Activated naive CD4-positive, alpha-beta T cell treated with Interleukin-2 at 50 U/mL for 16 hours (primary cell): ENCODE measurements at places on chromosomes 13 and 19.

DNA sequence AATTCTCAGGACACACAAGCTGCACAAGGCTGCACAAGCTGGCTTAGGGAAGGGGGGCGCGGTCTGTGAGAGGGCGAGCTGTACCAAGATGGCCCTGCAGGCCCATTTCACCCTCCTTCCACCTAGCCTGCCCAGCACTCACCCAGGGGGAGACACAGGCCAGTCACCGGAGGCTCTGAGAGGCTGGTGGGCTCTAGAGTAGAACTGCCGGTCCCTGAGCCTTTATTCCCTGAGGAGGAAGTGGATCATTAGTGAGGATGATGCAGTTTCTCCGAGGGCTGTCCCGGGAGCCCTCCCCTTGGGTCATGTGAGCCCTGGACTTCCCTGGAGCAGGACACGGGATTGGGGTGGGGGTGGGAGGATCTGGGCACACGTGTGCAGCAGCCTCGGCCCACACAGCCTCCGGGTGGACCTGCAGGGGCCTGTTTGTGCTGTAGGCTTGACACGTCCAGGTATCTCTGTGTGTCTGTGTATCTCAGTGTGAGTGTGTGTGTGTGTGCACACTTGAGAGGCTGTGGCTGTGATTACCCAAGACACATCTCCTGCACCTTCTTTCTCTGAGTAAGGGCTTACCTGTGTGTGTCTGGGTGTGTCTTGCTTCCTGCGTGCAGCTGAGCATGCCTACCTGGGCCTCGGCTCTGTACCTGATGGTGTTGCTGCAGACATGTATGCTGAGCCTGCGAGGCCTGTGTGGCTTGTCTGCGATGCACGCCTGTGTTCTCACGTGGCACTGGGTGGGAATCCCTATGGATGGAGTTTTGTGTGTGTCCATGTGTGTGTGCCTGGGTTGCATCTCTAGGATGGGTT lies at the start of gene ACP5:
ACP5 (minus strand) TSS at position 195 of the 807 bp plus-strand sequence. CDS start 328 bp downstream, outside the sequence.
- DNase-seq, result no peak

DNA sequence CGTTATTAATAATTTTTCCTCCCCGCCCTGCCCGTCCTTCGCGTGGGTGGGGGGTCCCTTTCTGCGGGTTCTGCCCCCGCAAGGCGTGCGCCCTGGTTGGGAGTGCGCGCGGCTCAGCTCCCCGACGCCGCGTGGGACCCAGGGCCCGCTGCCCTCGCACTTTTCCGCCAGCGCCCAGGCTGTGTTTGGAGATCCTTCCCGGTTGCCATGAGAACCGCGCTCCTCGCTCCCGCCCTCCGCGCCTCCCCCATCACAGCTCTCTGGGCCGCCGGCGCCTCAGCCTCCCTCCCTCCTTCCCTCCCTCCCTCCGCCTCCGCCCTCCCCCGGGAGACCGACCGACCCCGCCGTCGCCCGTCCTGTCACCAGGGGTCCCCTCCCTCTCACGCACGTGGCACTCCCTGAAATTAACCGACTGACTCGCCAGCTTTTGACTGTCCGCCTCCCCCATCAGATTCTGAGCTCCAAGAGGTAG lies 2.4 kb upstream of the SSBP4 start:
- peak; percentile 72 for DNase-seq

DNA sequence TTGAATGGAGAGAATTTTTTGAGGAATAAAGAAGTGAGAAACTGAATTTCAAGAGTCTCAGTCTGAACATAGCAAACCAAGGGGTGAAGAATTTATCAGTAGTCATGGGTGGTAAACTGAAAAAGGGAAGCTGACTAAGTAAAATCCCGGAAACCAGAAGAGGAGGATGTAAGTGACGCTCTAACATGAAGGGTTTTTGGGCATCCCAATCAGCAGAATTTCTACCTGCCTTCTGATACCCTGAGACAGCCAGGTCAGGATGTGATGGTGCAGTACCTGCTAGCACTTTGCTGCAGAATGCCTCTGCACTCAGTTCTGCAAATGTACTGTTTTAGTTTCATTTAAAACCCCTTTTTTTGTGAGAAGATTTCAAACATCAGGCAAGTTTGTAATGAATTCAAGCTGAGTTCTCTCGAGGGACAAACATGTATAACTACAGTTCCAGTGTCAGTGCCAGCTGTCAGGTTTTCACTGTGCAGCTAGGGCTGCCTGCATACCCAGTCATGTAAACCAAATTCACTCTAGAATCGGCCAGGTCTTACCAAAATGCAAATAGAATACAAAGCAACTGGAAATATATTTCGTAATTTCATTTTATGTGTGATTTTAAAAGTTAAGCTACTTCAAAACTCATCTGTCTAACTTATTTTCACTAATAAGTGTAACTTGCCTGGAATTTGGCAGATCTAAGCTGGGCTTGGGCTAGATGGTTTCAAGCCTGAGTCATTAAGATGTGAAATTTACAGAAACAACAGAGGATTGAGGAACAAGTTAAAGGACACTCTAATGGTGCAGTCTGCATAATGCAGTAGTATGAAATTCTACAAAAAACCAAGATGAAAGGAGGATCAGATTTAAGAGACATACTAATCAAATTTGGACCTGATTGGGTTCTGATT lies 13.8 kb downstream of the METTL21C start:
- no peak for DNase-seq

GRCh38 chr13:109790086-109790485 lies 3.7 kb upstream of the IRS2 start:
- no peak for DNase-seq

DNA sequence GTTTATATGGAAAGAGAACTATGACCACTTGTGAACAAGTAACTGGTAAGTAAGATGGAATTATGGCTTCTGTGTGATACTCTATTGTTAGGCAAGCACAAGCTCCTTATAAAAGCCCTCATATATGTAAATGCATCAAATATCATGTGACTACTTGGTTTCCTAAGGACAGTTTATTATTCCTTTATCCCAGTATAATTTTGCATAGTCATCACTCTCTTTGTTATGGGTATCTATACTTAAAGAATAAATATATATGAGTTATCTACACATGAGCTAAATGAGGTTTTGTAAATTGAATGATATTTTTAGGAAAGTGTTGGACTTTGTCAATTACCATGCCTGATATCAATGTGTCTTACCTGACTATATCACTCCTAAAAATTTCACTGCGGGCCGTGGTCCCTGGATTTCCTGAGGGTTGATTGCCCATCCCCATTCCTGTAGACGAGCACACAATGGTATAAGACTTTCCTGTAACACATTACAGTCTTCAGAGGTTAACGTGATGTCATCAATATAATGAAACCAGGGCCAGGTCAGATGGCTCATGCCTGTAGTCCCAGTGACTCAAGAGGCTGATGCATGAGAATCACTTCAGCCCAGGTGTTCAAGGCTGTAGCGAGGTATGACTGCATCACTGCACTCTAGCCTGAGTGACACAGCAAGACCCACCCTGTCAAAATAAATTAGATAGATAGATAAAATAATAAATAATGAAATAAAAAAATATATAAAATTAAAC lies 20.7 kb downstream of the ZNF844 start:
- DNase-seq, result no peak

DNA sequence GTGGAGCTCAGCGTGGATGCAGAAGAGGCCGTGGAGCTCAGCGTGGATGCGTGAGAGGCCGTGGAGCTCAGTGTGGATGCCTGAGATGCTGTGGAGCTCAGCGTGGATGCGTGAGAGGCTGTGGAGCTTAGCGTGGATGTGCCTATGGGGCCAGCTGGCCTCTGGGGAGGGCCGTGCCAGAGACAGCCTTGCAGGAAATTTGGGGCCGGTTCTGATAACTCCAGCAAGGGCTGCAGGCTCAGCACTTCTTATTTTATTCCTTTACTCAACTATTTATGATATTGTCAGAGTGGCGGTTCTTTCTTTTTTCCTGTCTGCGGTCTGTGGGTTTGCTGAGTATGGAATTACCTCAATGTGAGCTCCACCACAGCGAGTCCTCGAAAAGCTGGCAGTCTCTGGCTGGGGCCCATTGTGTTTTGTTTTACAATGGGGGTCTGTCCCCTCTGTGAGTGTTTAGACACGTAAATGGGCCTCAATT lies 17.8 kb upstream of the TMEM255B start:
- DNase-seq, result no peak

DNA sequence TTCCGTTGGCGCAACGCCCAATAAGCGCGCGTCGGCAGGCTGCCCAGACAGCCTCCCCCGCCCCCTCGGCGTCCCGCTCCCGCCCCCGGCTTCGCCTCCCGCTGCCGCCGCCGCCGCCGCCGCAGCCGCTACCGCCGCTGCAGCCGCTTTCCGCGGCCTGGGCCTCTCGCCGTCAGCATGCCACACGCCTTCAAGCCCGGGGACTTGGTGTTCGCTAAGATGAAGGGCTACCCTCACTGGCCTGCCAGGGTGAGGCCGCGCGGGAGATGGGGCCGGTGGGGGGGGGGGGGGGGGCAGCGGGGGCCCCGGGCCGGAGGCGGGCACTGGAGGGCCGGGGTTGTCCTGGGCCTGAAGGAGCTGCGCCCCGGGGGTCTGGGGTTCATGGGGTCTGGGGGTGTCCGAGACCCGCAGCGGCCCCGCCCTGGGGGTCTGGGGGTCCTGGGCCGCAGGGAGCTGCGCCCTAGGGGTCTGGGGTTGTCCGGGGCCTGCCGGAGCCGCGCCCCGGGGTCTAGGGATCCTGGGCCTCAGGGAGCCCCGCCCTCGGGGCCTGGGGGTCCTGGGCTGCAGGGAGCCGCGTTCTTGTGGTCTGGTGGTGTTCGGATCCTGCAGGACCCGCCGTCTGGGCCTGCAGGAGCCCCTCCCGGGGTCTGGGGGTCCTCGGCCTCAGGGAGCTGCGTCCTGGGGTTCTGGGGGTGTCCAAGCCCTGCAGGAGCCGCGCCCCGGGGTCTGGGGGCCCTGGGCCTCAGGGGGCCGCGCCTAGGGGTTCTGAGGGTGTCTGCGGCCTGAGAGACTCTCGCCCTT lies at the start of gene HDGFL2:
HDGFL2 (plus strand) TSS at position 124 of the 801 bp plus-strand sequence; CDS start at position 178, 54 bp downstream.
- no peak for DNase-seq

GRCh38 chr13:110137680-110138009 lies 169.3 kb downstream of the COL4A1 start:
- peak; percentile 9 for DNase-seq

- no peak for DNase-seq
These were observed 34.4 kb downstream of the MZT1 start for GRCh38 chr13:72692884-72693514.

DNA sequence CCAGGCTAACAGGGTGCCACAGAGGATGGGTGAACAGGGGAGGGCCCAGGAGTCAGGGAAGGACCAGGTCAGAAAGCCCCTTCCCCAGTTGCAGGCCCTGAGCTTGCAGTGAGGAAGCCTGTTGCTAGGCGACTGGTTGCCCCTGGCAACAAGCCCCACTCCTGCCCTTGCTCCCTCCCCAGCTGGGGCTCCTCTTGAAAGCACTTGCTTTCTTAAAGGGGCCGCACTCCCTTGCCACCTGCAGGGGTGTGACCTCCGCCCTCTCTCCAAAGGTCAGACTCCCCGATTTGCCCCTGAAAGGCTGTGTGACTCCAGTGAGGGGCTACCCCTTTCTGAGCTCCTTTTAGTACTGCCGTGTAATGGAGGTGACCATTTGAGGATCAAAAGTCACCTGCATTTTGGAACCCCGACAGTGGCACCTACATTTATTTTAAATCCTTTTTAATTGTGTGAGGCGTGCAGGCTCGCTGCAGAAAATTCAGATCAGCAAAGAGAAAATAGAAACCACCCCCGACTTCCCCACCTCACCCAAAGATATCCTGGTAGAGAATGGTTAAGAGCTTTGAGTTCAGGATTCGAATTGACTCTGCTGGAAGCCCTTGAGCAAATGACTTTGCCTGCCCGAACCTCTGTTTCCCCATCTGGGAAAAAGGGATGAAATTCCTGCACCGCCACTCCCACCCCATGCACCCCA lies 4.8 kb downstream of the FCHO1 start:
- DNase-seq, result peak; percentile 26

GRCh38 chr13:113305208-113305607 lies 8.2 kb downstream of the LAMP1 start:
- no peak for DNase-seq

DNA sequence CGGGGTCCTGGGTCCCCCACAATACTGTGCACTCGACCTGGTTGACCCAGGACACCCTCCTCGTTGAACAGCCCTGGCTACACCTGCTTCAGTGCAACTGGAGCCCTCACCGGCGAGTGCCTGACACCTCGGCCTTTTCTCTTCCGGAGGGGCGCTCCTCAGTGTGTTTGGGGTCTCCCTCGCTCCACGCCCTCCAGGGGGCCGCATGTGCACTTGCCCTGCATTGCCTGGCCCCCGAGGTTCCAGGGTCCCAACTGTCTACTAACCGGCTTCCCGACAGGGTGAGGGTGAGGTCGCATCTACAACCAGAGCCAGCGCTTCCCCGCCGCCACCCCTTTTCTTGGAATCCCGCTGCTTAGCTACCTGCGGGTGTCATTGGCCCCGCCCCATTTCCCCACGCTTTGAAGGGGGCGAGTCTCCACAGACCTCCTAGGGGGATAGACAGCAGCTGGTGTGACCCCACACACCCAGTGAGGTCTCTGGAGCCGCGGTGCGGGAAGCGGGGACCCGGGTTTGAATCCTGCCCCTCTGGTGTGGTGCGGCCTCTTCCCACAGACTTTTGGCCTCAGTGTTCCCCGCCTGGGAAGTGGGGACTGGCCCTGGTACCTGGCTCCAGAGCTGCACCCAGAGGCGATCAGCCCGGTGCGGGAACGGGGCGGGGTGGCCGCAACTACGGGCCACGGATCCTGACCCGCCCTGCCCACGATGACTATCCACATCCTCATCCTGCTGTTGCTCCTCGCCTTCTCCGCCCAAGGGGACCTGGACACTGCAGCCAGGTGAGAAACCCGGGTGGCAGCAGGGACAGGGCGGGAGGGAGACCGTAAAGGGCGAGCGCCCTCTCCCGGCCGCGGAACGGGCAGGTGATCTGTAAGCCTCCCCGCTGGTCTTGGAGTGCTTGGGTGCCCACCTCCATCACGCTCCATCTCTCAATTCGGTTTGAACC lies at the start of gene ADM5:
ADM5 (plus strand) TSS at position 462 of the 946 bp plus-strand sequence; CDS start at position 706, 244 bp downstream.
- DNase-seq, result peak; percentile 48

- no peak for DNase-seq
These were observed 51.0 kb downstream of the ZNF146 start for GRCh38 chr19:36265856-36266374.

- no peak for DNase-seq
These were observed 22.9 kb downstream of the NLRP12 start for GRCh38 chr19:53801257-53801656.

DNA sequence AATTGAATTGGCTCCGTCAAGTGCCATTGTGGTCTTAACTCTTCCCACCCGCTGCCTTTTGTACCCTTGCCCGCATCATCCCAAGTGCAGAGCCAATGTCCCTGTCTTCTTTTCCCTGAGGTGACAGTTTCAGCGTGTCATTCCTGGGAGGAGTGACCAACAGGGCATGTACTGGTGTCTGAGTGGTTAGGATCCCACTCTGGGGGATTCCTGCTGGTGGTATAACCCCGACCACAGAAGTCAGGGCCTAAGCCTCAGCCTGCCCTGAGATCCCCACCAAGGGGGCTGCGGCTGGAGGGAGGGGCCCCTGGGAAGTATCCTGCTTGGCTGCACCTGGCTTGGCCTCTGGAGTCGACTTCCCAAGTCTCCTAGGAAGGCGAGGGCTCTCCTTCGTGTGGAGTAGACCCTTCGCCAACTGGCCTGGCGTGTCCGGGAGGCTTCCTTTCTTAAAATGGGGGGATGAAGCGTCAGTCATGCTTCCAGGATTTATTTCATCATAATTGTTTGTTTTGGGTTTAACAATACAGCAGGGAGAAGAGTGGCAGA lies 40.6 kb downstream of the NFIX start:
- no peak for DNase-seq

GRCh38 chr19:42030645-42031440 lies 36.8 kb upstream of the ATP1A3 start:
- DNase-seq, result no peak
